H1 (cell line): ENCODE measurements at places on chromosomes 4 and X.

GRCh38 chr4:41299486-41299885, 42.8 kb downstream of the UCHL1 start:
- DNase-seq = no peak

GRCh38 chr4:24245491-24245820, 338.9 kb downstream of the DHX15 start:
- DNase-seq = no peak

- no peak for DNase-seq
These were observed 52.1 kb downstream of the SPIN3 start for GRCh38 chrX:56943264-56943663.

- DNase-seq = no peak
These were observed 161.0 kb downstream of the PPP1R2C start for GRCh38 chrX:42616981-42617380.

GRCh38 chrX:136021160-136021559, 35.9 kb downstream of the SLC9A6 start:
- DNase-seq = no peak

DNA sequence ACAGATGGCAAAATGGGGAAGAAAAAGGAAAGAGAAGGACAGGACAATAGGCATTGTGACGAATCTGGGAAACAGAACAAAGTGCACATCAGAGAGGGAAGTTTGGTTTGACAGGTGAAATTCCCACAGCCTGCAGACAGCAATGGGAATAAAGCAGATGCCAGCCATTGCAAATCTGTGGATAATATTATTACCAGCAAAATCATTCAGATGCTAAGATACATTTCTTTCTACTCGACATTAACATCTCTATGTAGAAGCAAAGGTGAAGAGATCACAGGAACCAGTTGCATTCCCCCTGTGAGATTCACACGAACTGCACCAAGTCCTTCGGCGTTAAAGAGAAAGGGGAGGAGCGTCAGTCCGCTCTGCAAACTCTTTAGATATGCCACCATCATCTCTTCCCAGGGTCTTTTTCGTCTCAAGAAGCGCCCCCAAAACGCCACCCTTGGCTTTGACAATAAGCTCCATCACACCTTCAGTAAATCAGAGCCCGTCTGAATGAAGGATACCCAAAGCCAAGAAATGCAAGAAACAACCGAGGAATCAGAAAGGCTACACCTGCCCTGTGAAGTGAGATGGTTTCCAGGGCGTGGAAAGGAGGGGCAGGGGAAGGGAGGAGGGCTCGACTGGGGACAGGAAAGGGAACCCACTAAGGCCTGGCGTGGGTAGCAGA, 1.9 kb downstream of the NEUROG2 start:
- peak; percentile 48 for DNase-seq

DNA sequence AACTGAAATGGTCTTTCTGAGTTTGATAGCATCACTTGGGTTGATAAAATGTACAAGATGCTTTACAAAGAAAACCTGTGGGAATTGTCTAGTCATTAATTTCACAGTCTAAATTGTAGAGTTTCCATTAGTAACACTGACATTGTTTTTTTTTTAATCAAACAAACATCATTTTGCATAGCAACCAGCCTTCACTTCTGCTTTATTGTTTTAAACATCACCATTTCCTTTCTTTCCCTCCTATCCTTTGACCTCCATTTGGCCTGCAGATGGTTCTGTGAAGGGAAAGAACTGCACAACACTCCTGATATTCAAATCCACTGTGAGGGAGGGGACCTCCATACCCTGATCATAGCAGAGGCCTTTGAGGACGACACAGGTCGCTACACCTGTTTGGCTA, 171.1 kb downstream of the PALLD start:
- no peak for DNase-seq

- DNase-seq = no peak
These were observed 295.4 kb downstream of the RAPGEF2 start for GRCh38 chr4:159398236-159398638.

- no peak for DNase-seq
These were observed 75.2 kb downstream of the PSAPL1 start for GRCh38 chr4:7359400-7360062.

- no peak for DNase-seq
These were observed 551.4 kb upstream of the IGFBP7 start for GRCh38 chr4:57661517-57662090.

DNA sequence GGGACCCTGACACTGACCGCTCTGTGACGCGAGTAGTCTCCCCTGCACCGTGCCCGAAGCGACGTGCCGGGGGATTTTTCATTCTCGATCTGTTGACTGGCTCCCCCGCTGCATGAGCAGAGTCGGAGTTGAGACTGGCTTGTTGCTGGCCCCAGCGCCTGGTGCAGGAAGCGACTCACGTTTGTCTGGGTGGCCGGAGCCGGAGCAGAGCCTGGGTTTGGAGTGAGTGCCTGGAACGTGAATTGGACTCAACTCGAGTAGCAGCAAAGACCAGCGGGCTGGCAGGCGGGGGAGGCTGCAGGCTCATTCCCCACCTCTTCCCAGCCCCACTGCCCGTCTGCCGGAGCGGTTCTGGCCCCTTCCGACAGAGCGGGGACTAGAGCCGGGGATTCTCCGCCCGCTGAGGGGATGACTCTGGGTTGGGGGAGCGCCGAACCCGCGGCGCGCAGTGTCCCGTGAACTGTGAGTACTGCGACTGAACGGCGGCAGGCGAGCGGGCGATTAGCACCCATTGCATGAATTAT, 554 bp downstream of the PCDH7 start:
- peak; percentile 69 for DNase-seq

- DNase-seq = no peak
These were observed 775 bp downstream of the AMOT start for GRCh38 chrX:112839856-112840255.

GRCh38 chr4:76960014-76960413, 10.5 kb downstream of the SEPTIN11 start:
- DNase-seq = no peak

DNA sequence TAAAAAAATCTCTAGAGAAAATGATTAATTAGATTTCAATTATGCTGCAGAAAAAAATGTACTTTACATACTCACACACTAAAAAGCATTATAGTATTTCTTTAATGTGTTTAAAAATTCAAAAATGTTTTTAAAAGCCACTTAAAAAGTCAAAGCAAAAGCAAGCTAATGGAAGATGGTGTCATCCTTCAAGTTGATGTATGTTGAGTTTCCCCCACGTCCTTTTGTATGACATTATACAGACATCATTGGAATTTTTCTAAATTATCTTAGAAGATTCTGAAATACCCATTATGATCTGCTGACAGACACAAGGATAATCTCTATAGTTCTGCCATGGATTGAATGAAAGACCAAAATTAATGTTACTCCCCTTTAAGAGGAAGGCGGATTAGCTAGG, 393.7 kb upstream of the TENM3 start:
- DNase-seq = no peak

DNA sequence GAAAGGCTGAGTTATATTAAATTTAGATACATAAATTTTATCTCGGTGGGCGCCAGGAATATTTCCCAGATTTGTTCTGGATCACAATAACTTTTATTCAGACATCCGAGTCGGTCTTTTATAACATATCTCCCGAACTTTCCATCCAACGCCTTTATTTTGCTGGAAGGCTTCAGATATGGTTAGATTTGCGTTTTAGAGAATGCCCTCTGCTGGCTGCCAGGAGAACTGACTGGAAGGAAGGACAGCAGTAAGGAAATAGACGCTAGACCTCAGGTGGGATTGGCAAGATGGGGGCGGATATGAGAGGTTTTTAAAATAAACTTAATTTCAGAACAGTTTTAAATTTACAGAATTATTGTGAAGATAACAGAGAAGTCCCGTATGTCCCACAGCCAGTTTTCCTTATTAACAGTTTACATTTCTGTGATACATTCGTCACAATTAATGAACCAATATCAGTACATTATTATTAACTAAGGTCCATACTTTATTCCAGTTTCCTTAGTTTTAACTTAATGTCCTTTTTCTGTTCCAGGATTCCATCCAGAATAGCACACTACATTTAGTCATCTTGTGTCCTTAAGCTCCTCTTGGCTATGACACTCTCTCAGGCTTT, 4.6 kb upstream of the KANTR start:
- no peak for DNase-seq

- no peak for DNase-seq
These were observed 161.0 kb upstream of the HS3ST1 start for GRCh38 chr4:11589676-11590075.

- no peak for DNase-seq
These were observed 124.9 kb upstream of the GUCY1A1 start for GRCh38 chr4:155541716-155542115.

DNA sequence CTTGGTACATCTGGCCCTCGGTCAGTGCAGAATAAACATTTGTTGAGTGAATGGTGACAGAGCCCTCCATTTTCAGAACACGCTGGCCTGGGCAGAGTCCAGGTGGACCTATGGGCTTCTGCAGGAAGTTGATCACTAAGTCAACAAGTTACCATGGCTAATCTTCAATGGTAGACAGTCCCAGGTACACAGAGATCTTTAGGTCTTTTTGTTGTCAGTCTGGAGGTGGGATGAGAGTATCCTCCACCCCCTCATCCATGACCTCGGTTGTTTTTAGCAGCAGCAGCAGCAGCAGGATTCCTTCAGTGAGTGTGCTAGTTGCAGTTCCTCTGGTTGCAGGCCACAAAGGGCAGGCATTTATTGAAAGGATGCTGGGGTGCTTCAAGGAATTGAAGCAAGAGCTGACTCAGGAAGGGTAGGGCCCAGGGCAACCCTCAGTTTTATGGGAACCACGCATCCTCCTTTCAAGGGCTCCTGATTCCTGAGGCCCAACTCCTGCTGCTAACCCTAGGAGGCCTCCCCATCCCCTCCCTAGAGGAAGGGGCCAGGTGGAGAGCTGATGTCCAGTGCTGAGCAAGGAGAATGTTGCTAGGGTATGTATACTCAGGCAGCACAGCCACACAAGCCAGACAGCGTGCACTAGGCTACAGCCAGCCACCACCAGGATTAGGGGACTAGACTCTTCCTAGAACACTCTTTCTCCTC, 1.7 kb upstream of the USP27X start:
- no peak for DNase-seq
